ENCODE measurements at places on chromosomes 2 and 18. TPM values are rescaled to one million over a fixed set of nuclear protein-coding genes. Genes with fewer than 3 reads are reported as not detected.

IL1R2 gene
- total RNA-seq = 1.0 TPM

SERPINB11 gene
- not detected for total RNA-seq

- no peak for DNase-seq
These were observed 33.2 kb downstream of the TOGARAM2 start for GRCh38 chr2:29014331-29014730.

DNA sequence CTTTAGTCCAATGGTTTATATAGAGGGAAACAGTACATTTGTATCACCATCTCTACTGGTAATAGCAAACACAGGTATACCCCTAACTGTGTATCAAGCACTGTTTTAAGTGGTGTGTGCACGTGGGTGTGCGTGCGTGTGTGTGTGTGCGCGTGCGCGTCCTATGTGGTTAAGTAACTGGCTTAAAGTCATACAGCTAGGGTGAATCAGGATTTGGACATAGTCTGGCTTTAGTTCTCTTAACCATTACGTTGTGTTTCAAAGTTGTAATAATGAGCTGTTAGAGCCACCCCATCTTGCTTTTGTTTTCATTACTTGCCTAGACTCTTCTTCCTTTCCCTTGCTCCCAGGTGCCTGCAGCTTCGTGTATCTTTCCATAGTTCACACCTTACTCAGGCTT lies 2.1 kb downstream of the HADHB start:
- DNase-seq = no peak
